ENCODE measurements at places on chromosomes 5 and 9. TPM values are rescaled to one million over a fixed set of nuclear protein-coding genes. Genes with fewer than 3 reads are reported as not detected.

GRCh38 chr9:130254747-130255630 is 10.6 kb upstream of the HMCN2 start:
- no peak for DNase-seq

Gene PCDHGB5
- polyA plus RNA-seq = 9.7 TPM

- no peak for DNase-seq
These were observed 362.0 kb upstream of the CDH10 start for GRCh38 chr5:25006734-25007133.

Gene FEM1C
- 20.7 TPM for polyA plus RNA-seq

DNA sequence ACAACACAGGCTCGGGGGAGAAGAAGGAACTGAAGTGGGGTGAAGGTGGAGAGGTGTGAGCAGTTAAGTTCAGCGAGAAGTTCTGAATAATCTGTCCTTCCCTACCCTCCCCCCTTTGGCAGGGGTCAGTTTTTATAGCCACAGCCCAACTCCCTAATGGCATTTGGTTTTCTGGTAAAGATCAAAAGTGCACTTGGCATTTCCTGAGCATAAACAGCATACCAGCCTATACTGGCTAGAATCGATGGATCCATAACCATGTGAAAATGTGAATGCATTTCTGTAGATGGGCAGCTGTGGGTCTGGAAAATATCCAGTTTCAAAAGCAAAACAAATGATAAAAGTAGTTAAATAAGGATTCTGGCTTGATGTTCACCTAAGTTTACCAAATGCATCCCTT is 410.9 kb downstream of the PLK2 start:
- no peak for DNase-seq
